ENCODE measurements at places on chromosomes 11 and 22.

DNA sequence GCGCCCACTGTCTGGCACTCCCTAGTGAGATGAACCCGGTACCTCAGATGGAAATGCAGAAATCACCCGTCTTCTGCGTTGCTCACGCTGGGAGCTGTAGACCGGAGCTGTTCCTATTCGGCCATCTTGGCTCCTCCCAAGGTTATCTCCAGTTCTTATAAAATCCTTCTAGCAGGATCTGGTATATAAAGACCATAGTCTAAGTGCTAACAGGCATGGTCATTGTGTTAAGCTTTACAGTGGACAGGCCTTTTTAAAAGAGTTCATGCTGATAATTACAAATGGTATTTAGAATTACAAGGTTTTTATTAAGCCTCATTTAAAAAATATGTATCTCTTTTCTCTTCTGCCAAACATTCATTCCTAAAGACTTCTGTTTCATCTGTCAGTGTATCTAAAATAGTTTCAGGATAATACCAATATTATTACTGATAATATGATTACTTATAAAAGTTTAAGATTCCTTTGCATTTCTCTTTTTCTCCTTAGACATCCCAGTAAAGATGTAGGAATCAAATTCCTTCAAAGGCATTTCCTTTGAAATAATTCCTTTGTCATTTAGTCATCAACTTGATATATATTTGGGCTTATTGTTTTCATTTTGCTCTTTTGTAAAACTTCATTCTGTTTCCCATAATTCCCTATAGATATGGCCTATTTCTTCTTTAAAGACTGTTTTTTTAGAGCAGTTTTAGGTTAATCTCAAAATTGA is 20.7 kb downstream of the DDX10 start:
- no peak for DNase-seq

DNA sequence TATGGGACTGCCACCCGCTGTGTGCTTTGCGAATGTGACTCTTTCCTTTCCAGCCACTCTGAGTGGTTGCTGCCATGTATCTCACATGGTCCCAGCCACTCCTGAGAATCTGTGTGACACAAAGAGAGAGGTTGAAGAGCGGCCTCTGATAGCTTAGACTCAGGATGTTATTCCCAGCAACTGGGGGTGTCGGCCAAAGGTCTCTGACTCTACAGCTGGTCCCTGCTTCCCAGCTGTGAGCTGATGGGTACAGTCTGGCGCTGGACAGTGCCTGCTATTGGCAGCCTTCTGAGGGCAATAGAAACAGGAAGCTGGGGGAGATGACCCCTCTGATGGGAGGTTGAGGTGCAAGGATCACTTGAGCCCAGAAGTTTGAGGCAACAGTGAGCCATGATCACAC is 105.1 kb downstream of the RRAS2 start:
- DNase-seq, result no peak

DNA sequence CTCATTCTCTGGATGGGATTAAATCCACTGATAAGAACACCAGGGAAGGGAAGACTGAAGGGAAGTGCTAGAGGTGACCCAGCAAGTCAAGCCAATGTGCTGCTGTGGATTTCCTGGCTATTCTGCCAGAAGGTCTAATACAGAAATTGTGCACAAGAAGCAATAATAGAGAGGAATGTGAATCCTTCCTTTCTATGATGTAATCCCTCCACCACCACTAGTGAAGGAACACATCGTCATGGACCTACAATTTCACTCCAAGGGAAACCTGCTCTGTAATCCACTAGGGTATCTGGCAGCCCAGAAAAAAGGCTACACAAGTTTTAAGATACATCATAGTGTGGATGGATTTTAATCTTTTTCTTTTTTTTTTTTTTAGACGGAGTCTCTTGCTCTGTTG is 17.4 kb downstream of the LARGE2 start:
- no peak for DNase-seq

- DNase-seq, result no peak
These were observed 81.4 kb downstream of the KCNQ1 start for GRCh38 chr11:2525941-2526807.

GRCh38 chr22:42077486-42078125 is 1.9 kb upstream of the SMDT1 start:
- no peak for DNase-seq

- no peak for DNase-seq
These were observed 2.9 kb downstream of the MYO7A start for GRCh38 chr11:77130763-77131513.

- DNase-seq, result no peak
These were observed 6.9 kb downstream of the C11orf68 start for GRCh38 chr11:65911682-65912568.

DNA sequence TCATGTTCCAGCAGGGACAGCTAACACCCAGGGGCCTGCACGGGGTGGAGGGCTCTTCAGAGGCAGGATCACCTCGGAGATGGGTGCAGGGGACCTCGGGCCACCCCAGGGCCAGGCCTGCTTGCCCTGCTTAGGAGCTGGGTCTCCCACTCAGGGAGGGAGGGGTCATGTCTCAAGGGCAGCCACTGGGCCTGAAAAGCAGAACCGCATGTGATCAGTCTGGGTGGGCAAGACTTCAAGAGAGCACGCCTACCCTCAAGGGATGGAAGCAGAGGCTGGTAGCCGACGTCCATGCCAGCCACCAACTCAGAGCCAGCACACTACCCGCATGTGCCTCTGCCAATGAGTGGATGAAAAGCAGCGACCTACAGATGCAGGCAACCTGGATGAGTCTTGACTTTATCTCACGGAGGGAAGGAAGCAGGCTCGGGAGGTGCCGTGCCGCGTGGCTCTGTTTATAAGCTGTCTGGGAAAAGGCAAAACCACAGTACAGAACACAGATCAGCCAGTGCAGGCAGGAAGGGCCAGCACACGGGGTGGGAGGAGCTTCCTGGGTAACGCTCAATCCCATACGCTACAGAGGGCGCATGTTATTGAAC is 16.0 kb downstream of the TBX1 start:
- DNase-seq, result no peak

GRCh38 chr22:22397292-22397870 is 111.2 kb downstream of the ZNF280B start:
- DNase-seq, result no peak

DNA sequence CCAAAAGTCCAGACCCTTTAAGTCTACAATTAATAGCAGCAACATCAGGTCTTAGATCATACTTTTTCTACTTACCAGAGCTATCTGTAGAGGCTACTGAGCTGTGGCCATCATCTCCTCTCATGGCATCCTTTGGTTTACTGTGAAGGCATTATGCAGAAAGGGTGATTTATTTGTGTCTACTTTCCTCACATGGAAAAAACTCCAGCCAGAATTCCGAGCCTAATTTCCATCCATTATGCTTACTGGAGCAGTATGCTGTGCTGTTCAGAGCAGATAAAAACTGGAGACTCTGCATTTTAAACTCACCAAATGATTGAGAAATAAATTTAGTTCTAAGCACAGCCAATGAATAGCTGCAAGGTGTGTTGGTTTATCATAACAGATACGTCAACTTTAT is 581.8 kb downstream of the ETS1 start:
- no peak for DNase-seq

DNA sequence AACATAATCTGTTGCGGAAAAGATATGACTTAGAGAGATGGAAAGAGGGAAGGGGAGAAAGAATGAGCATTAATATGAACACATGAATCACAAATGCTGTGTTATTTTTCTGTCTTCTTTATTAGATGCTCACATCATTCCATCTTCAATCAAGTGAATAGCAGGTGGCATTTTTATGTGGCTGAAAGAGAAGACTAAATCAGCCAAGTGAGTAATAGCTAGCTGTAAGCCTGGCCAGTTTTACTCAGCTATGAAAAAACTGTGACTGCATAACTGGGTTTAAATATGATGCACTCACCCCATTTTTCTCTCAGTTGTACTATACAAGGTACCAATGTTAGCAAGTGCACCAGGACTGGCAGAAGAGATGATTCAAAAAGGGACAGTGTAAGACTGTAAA is 571.1 kb downstream of the JRKL start:
- DNase-seq, result no peak

- DNase-seq, result no peak
These were observed 29.8 kb upstream of the OR56B4 start for GRCh38 chr11:6077723-6078122.

DNA sequence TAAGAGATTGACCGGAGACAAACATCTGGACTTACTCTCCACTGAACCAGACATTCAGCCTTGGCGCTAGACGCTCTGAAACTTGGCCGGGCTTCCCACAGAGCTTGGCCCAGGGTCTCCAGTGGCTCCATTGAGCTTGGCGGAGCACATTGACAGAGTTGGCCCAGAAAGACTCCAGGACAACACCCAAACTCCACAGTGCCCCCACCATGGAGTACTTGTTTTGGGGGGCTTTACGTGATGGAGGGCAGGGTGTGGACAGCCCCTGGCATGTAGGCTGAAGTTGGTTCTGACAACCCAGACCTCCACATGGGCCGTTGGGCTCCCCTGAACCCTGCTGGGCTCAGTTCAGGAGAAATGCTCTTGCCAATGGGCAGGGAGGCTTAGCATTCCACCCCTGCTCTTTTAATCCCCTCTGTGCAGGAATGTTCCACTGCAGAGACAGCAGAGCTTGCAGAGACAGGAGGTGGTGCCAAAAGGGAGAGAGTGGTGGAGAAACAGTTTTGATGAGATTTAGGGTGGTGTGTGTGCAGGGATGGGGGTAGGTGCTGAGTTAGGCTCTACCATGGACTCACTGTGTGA is 102.4 kb upstream of the TIMP3 start:
- DNase-seq, result no peak

DNA sequence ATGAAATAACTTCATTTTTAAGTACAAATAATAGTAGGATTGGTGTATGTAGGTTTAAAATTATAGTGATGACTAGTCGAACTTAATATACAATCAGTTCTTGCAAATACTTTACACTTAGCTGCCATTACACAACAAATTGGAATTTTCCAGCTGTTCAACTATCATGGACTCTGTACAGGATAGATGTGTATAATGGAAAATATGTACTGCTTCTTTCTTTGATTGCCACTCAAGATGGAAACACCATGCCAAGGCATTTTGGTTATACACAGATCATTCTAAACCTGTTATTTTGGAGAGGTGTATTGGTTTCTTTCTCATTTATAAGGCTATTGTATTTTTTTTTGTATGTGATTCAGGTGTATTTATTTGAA is 24.4 kb upstream of the CRTAM start:
- DNase-seq, result no peak

DNA sequence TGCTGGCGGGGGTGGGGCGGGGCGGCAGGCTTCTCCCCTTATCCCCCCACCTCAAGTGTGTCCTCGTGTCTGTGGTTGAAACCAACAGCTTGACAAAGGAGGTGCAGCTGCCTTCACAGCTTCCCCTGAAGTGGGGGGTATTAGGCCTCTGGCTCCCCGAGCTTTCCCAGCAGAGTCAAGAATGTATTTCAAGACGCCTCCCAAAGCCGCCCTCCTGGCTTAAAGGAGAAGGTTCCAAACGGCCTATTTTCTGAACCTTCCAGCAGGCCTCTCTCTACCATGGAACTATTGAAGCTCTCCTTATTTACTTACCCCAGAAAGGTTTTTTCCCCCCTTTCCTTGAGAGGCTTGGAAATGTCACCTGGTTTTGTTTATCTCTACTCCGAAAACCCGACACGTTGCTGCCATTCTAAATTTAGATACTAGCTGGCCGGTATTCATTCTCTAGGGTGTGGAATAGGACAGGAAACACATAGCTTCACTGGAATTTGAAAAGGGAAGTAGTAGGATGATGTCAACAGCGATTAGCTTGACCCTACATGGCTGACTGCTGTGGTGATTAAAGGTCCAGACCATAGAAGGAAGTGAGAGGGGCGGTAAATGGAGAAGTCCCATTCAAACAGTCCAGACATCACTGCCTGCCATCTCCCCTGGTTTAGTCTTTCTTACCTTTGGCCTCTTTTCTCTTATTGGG is 671 bp upstream of the PICALM start:
- DNase-seq, result no peak

GRCh38 chr11:122242731-122243130 is 126.7 kb upstream of the BLID start:
- no peak for DNase-seq

DNA sequence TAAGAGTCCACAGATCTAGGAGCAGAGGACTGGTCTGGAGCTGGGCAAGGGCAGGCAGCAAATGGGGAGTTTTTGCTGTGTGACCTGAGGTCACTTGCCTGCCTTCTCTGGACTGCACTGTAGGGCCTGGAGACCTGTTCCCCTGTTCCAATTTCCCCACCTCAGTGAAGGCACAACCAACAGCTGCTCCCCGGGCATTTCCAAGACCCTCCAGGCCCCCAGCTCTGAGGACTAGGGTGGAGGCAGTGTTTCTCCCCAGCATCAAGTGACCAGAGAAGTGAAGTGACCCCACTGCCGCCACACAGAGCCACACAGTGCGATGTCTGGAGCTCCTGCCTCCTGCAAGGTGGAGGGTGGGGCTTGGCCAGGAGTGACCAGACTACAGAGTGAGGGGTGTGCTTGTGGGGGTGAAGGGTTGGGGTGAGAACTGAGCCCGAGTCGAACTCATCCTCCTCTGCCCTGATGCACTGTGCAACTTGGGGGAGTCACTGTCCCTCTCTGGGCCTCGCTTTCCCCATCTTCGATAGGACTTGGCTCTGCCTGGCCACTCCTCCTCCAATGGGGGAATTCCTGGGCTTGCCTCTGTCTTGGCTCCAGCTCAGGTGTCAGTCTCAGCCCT is 21.6 kb downstream of the P2RY2 start:
- no peak for DNase-seq

- DNase-seq, result no peak
These were observed 662 bp downstream of the MUC5B start for GRCh38 chr11:1223346-1224110.

DNA sequence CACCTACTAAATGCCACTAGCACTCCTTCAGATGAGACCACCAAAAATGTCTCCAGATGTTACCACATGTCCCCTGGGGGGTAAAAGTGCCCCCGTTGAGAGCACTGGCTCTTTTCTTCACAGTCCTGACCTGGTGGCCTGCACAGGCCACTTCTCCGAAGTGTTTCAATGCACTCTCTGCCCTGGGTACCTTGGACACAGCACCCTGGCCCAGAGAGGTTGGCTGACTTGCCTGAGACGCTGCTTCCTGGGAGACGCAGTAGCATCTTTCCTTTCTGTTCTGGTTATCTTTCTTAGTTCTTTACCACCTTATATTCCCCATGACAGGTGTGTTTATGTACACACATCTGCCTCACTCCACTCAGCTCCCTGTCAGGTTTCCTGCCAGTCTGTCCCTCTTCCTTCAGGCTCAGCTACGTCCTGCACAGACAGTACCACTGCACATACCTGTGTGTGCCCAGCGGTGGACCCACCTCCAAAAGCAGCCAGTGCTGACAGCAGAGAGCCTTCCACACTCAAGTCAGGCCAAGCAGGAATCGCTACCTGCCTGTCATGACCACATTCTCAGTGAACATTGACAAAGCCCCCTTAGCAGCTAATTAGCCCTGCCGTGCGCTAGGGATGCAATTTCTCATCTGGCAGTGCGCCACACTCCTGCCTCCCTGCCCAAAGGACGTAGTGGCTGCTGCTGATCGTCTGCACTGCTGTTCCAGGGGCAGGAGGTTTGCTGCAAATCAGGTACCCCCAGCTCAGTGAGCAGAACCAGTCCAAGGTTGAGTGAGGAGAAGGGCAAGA is 39.0 kb downstream of the FAM83F start:
- DNase-seq, result no peak

Data from stimulated activated CD4-positive, alpha-beta T cell treated with anti-CD3 and anti-CD28 coated beads, TNF-alpha, amount 100 ng/mL, for 24 hours (primary cell).